SK-N-DZ (cell line): ENCODE measurements at places on chromosomes 12 and 14.

DNA sequence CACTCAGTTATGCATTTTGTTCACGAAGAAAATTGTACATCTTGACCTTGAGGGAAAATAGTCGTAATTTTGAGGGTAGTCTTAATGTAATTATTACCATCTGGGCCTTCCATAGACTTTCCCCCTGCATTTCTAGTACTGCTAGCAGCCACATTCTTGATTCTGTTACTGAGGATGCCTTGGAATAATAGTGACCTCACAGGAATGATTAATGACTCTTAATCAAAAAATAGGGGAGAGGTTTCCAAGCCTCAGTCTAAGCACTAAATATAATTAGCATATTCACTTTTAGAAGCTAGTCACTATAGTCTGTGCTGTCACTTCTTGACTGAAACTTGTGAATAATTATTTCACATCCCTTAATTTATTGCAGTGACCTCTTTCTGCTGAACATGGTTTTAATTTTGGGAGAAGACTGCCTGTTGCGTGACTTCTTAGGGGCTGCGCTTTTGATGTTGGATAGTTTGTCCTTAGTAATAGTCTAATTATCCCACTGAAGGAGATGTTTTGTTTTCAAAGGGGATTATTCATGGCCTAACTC lies 400.5 kb downstream of the ADAMTS20 start:
- no peak for DNase-seq

- peak; percentile 45 for DNase-seq
These were observed 16.7 kb downstream of the OR9K2 start for GRCh38 chr12:55142669-55143565.

GRCh38 chr14:92759300-92759678 lies 10.9 kb upstream of the LGMN start:
- peak; percentile 64 for DNase-seq

- DNase-seq: no peak
These were observed 43.1 kb upstream of the PSMC1 start for GRCh38 chr14:90213099-90213748.

- no peak for DNase-seq
These were observed 8.9 kb upstream of the C14orf132 start for GRCh38 chr14:96030108-96030760.

DNA sequence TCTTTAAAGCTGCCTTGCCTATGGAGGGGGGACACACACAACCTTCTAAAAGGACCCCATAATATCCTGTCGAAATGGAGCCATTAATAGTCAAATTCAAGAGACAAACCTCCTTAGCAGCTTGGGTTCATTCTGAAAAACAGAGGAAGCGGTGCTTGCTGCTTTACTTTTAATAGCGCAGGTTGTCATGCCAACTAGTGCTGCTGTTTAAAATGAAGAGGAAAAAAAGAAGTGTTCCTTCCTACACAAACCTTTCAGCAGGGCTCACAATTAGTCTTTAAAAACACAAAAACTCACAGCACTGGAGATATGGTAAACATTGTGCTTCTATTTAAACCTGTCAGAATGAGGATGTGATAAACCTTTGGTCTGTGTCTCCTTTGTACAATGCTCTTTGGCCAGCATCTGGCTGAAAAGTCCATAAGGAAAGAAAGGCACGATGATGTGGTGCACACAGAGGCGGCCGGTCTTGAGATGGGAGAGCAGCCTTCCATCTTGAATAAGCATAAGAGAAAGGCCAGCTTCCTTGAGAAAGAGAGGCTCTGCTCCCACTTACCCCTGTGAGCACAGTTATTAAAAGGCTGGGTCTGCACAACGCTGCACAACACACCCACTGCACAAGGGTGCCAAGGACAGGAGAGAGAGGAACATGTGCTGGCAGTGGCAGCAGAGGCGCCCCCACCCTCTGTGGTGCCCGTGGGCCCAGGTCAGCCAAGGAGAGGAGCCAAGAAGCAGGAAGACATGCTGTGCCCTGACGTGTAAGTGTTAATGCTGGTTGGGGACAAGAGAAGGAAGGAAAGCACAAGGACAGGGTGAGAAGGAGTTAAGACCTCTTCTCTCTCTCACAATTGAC lies 144.6 kb downstream of the TTC7B start:
- DNase-seq: no peak

DNA sequence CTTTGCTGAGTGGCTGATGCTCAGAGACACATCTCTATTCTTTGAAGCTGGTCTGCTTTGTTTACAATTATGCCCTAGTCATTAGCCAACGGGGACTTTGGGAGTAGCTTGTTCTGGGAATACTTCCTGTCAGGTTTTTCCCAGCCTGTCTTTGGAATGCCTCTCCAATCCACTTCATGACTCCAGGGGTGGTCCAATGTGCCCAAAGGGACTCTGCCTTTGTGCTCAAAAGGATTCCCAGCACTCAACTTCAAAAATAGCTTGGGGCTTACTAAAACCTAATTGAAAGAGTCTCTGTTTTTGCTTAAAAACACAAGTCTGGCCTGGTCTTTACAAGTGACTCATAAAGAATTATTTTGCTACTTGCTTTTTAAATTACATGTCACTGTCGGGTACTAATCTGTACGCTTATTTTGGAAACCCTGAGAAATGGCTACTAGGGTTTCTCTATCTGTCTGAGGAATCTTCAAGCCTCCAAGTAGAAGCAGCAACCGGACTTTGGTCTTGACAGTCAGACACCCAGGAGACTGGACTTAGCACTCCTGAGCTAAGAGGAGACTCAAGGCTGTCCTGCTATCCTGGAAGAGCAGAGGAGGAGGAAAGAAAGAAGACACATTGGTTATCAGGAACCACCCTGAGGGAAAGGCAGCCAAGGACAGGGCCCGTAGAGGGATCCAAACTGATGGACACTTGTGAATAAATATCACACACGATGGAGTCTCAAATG lies 20.7 kb downstream of the PHLDA1 start:
- no peak for DNase-seq

- DNase-seq: no peak
These were observed at the start of gene KCNA1 for GRCh38 chr12:4909734-4910501. KCNA1 (plus strand) TSS chr12:4909905; CDS start chr12:4911379, 1,474 bp downstream.

DNA sequence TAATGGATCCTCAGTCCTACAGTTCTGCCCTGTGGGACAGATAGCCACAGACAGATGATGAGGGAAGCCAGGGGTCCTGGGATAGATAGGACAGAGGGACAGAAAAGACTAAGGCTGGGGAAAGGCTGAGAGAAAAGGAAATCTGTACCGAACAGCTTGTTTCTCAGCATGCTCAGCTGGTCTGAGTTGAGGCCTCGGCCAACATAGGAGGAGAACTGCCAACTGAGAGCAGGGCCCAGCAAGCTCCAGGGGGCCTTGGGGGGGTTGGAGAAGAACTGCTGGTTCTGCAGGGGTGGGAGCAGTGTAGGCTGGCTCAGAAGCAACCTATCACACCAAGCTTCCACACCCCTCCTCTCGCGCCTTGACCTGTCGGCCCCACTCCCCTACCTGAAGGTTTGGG lies 10.1 kb downstream of the IL23A start:
- no peak for DNase-seq

- no peak for DNase-seq
These were observed 8.1 kb downstream of the PTGES3 start for GRCh38 chr12:56679883-56680575.
